Activated naive CD4-positive, alpha-beta T cell treated with Interleukin-2 at 50 U/mL for 16 hours (primary cell): ENCODE measurements at places on chromosomes 6 and 20.

DNA sequence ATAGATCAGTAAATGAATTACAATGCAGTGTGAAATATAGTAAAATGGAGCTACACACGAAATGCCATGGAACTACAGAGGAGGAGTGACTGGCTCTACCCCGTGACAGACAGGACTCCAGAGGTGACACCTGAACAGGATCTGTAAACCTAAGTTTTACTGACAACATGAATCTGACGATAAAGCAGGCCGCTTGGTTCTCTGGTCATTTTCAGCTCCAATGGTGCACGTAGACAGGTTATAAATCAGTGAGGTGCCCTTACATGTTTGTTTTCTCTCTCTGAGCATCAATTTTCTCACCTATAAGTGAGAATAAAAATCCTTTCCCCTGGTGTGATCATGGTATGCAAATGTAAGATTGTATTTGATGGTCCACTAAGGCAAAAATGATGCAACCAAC is 301.7 kb upstream of the PLN start:
- DNase-seq = no peak

GRCh38 chr6:159305804-159306537 is 136.8 kb downstream of the FNDC1 start:
- no peak for DNase-seq

- DNase-seq = no peak
Observed at GRCh38 chr6:109794201-109794923, 103.3 kb downstream of the FIG4 start.

GRCh38 chr6:101429270-101429669 is 35.8 kb downstream of the GRIK2 start:
- DNase-seq = no peak

DNA sequence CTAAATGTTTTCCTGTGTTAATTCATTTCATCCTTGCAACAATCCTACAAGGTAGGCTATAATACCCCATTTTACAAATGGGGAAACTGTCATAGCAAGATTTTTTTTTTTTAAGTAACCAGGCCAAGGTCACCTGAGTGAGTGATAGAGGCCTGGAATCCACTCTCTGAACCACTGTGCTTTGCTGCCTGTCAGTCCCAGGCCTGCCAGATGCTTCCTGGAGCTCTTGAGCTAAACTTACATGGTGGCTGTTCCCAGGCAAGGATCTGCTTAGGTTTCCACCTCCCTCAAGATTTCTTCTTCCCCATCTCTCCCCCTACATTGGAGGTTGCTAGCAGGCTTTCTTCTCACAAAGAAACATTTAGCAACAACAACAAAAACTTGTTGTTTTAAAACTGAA is 32.7 kb upstream of the RNF8 start:
- DNase-seq = no peak

- DNase-seq = no peak
Observed at GRCh38 chr6:21157186-21157929, 436.2 kb upstream of the SOX4 start.

GRCh38 chr6:156840136-156840535 is 63.0 kb downstream of the ARID1B start:
- DNase-seq = no peak

- DNase-seq = no peak
Observed at GRCh38 chr6:152463164-152463563, 174.0 kb downstream of the SYNE1 start.

GRCh38 chr20:19210391-19211155 is 1.9 kb upstream of the SLC24A3 start:
- no peak for DNase-seq

DNA sequence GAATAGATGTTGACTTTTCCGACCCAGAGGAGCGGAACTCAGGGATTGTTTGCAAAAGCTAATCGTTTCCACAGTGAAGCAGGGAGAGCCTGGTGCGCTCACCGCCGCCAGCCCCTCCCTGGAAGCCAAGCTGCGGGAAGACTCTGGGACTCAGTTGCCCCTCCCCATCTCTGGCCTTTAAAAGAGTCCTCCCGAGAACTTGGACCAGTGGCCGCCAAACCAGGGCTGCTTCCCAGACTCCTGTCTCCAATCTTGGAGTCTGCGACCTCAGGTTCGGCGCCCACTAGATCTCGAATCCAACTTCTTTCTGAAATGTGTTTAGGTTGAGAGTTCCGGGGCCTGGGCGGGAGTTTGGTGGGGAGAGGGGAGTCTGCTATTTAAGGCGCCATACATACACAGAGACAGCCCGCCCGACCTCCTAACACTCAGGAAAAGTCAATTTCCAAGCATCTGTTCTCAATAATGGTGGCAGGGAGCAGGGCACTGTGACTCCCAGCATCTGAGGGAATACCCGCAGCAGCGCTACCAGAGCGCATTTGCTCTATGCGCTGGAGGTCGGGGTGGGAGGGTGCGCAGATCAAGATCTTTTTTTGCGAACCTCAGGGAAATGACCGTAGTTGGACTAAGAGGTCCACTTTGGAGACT is 800 bp upstream of the GRIK2 start:
- no peak for DNase-seq

DNA sequence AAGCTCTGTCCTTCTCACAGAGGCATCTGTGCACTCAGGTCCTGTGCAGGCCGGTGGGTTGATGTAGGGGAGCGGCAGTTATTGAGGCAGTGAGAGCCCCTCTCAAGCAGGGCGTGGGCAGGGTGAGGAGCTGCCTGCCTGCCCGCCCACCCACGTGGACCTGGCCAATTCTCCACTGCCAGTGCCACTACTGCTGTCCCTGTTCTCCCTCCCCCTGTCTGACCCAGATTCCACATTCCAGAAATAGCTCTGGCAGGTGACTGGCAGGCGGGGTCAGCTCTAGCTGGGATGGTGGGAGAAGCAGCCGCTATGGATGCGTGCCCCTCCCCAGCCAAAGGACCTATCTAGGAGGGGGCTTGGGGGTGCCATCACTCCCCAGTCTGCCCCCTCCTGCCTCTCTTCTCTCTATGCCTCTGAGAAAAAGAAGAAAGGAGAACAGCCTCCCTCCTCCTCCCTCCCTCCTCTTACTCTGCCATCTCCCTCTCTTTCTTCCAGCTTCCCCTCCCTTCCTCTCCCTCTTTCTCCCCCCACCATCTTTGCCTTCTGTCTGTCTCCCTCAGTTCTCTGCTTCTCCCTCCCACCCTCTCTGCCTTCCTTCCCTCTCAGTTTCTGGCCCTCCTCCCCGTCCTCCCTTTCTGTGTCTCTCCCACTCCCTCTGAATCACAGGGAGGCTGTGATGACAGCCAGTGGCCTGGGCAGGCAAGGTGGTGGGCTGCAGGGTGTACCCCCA is 86.5 kb upstream of the MYL9 start:
- DNase-seq = no peak

GRCh38 chr6:17225767-17226630 is 55.2 kb upstream of the RBM24 start:
- no peak for DNase-seq

DNA sequence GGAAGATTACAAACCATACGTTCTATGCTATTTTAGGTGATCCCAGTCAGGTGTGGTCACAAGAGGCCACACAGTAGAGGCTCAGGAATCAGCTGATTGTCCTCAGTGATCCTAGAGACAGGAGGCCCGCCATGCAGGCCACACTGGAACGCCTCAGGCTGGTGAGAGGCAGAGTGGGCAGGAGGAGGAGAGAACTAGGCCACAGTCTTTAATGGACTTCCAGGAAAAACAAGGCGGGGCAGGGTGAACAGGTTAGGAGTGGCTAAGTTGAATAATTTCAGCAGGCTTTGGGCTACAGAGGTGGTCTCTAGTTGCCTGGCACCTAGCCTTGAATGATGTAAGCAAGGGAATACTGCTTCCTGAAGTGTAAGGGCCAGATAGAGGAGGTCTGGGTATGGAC is 101.2 kb downstream of the GMDS start:
- no peak for DNase-seq

DNA sequence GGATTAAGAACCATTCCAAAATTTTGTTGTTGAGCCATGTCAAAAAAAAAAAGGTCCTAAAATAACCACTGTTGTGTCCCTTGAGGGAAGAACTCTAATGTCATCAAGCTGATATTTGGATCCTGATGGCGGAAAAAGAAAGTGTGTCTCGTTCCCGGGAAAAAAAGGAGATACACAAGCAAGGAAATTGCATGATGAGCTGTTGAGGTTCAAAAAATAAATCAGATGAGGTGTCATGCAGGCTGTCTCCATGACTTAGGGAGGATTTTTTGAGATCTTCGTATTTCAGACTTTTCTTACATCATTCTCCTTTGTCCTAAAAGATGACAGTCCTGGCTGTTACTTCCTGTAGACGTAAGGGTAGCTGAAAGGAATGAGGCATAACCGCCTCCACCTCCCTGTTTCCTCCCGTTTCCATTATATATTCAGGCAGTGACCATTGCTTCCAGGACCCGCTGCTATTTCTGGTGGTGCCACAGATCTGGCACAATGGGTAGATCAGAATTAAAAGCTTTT is 117.3 kb upstream of the TNFAIP3 start:
- DNase-seq = no peak

GRCh38 chr6:17258749-17259148 is 22.4 kb upstream of the RBM24 start:
- no peak for DNase-seq
